ACHN (cell line): ENCODE measurements at places on chromosomes 2 and 18.
A peak's percentile ranks its signal among the peaks of the same experiment; 100 is the strongest.

DNA sequence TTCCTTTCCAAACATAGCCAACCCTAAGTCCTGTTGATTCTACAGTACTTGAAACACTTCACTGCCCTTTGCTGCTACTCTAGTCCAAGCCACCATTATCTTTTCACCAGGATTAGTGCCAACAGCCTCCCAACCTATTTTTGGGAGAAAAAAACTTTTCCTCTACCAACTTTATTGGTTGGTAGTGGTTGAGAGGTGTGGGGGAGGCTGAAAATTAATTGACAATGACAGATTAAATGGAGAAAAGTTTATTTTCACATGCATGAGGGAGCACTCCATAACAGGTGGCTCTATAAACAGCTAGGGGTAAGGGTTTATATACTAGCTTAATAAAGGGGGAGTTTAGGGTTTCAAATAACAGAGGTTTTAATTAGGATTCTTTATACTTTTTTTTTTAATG is 37.8 kb upstream of the ITPRID2 start:
- DNase-seq = no peak

DNA sequence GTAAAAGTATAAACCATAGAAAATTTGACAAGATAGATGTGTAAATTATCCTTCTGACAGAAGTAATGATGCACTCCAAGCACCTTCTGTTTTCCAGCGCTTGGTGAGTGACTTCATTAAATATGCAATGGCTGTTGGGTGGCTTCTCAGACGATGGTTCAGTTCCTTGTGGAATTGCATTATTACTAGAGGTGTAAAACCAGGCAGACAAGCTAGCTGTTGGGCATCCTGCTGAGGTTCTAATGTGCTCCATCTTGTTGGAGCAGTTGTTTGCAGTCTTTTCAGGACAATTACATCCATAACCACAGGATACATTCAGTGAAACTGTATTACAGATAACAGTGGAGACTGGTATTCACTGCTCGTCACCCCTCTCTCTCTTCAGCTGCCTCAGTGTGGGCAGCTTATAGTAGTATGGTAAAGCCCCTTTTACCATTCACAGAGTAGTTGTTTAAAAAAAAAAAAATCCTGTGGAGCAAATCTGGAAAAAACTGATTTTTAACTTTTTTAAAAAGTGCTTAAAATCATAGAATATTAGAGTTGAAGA is 143.5 kb downstream of the AGPS start:
- DNase-seq = no peak

GRCh38 chr2:10755621-10756020 is 34.2 kb downstream of the ATP6V1C2 start:
- no peak for DNase-seq

DNA sequence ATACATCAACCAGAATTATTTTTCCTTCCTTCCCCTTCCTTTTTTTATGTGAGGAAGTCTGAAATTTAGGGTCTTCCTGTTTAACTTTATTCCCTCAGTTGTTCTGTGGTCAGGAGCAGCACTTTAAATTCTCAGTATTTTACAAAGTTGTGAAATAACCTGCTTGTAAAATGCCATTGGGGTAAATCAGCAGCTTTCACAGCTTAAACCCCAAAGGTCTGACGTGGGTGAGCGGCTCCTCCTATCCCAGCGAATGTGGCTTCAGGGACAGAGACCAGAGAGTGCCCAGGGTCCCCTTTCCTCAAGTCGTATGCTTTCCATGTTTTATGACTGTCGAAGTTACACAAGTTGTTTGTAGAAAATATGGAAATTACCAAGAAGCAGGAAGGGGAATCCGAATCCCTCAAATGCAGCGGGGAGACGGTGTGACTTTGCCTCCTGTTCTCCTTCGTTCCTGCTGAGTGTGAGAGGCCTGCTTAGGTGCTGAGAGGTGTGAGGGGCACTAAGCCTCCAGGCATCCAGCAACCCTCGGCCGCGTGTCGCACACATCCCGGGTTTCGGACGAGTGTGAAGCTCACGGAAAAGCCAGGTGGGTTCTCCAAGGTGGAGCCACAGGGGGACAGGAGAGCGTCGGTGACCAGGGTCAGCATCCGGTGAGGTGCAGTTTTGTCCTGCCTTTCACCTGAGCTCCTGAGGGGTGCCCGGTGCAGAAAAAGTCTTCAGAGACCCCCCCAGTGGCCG is 10.8 kb upstream of the KCNG2 start:
- DNase-seq = no peak

DNA sequence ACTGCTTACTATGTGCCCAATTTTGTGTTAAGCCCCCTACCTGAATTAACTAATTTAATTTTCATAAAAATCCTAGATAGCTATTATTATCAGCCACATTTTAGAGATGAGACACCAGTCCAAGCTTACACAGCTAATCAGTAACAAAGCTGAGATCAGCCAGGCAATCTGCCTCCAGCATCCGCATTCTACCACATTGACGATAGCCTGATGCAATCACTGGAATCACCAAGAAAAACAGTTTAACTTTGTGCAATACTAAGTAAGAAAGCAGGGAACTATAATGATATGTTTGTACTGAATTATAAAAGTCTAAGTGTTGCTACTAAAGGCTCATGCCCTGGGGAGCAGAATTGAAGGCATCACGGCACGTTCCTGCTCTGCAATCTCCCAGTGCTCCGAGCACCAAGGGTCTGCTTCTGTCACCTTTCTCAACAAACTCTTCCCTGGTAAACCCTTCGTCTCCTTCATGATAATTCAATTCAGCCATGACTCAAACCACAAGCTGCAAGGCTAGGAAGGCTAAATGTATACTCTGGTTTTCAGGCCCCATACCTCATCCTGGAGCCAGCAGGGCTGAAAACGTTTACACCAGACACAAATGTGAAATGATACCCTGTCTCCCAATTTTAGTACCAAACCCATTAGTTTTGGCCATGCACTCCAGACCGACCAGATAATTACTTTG is 19.4 kb downstream of the KANSL3 start:
- peak; percentile 93 for DNase-seq

- DNase-seq = no peak
These were observed 96.3 kb upstream of the ASB18 start for GRCh38 chr2:236360496-236360895.

GRCh38 chr2:20666005-20666303 is 990 bp upstream of the GDF7 start:
- no peak for DNase-seq

DNA sequence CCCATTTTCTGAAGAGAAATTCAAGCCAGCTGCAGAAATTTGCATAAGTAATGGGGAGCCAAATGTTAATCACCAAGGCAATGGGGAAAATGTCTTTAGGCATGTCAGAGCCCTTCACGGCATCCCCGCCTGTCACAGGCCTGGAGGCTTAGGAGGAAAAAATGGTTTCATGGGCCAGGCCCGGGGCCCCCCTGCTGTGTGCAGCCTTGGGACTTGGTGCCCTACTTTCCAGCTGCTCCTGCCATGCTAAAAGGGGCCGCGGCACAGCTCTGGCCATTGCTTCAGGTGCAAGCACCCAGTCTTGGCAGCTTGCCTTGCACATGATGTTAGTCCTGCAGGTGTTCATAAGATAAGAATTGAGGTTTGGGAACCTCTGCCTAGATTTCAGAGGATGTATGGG is 1235.7 kb downstream of the DPP10 start:
- no peak for DNase-seq

- DNase-seq = no peak
These were observed 1883.3 kb upstream of the CELF4 start for GRCh38 chr18:39448942-39449341.

DNA sequence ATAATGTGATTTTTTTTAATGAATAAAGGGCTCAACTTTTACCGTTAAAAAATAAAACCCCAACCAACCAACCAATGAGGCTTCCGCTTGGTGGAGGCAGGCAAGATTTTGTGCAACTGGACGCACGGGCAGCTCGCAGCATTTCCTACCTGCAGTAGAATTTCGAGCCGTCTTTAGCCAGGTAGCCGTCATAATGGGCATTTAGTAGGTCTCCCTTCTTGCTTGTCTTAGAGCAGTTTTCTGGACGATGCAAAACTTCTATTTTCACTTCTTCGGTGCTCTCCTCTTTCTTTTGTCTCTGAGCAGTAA is 316 bp downstream of the FKBP7 start:
- peak; percentile 33 for DNase-seq

GRCh38 chr2:239926587-239927232 is 98.4 kb downstream of the NDUFA10 start:
- peak; percentile 13 for DNase-seq

- DNase-seq = peak; percentile 42
These were observed 15.5 kb downstream of the DUSP19 start for GRCh38 chr2:183093857-183094657.

GRCh38 chr2:152132306-152132705 is 33.5 kb upstream of the CACNB4 start:
- no peak for DNase-seq

DNA sequence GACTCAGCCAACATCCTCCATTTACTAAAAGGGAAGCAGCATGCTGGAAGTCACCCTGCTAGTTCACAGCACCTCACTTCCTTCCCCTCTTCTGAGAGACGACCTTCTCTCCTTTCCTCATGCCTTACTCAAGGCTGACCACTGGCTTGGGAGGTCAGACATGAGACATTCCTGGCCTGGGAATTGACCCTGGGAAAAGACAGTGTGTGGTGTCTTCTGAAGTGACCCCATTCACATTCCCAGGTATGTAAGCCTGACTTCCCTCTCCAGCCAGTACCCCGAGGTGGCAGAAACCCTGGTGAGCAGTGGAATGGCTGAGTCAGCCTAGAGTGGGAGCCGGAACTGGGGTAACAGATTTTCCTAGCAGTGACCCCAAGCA is 92.4 kb downstream of the PLB1 start:
- no peak for DNase-seq

GRCh38 chr2:62227386-62228075 is 31.6 kb downstream of the B3GNT2 start:
- DNase-seq = no peak

GRCh38 chr2:173059971-173060461 is 15.6 kb upstream of the MAP3K20 start:
- no peak for DNase-seq

GRCh38 chr2:75570948-75571729 is 10.4 kb upstream of the EVA1A start:
- DNase-seq = peak; percentile 91

GRCh38 chr2:167869200-167869599 is 378.2 kb downstream of the STK39 start:
- DNase-seq = peak; percentile 6

DNA sequence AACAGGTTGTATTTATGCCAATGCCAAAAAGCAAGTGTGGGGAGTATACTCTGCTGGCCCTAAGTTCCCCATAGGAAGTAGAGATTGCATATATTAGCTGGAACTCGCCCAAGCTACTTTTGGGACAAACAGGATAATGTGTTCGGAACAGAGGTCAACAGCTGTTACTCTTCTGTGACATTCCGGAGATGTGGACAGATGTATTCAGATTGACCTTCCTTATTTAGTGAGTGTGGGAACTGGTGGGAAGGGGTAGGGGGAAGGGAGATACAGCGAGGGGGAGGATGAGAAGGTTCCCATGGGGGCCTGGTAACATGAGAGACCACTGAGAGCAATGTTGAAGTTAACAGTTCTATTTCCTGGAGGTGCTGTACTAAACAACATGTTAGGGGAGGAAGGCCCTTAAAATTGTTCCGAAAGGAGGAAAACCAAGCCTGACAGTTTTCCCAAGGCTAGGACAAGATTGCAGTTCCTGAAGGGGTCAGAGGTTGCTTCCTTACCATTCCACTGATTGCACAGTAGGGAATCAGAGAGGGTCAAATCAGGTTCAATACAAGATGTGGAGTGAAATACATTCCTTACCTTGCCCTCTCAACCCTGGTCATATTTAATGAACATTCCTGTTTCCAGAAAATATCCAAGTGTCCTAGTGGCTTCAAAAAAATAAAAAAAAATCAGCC is 14.3 kb upstream of the CD28 start:
- DNase-seq = no peak

- DNase-seq = peak; percentile 73
These were observed 82.9 kb downstream of the GRB14 start for GRCh38 chr2:164538240-164538866.

GRCh38 chr2:383888-384287 is 96.0 kb upstream of the ALKAL2 start:
- DNase-seq = no peak

GRCh38 chr2:182713601-182714000 is 2.5 kb upstream of the DNAJC10 start:
- no peak for DNase-seq

DNA sequence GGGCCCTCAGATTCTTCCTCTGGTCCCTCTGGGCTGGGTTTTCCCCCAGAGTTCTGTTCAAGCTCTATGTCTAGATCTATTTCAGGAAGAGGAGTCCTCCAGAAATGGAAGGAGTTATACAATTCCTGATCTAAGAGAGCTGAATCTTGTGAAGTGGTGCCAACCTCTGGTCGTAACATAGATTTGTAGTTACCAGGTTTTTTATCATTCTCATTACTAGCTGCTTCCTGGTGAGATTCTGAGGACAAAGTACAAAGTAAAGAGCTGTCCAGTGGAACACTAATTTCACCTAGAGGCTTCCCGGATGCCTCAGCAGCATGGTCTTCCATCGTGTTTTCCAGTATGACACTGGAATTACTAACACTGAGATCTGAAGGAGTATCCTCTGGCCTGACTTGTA is 44.1 kb downstream of the PPP4R1 start:
- DNase-seq = no peak

DNA sequence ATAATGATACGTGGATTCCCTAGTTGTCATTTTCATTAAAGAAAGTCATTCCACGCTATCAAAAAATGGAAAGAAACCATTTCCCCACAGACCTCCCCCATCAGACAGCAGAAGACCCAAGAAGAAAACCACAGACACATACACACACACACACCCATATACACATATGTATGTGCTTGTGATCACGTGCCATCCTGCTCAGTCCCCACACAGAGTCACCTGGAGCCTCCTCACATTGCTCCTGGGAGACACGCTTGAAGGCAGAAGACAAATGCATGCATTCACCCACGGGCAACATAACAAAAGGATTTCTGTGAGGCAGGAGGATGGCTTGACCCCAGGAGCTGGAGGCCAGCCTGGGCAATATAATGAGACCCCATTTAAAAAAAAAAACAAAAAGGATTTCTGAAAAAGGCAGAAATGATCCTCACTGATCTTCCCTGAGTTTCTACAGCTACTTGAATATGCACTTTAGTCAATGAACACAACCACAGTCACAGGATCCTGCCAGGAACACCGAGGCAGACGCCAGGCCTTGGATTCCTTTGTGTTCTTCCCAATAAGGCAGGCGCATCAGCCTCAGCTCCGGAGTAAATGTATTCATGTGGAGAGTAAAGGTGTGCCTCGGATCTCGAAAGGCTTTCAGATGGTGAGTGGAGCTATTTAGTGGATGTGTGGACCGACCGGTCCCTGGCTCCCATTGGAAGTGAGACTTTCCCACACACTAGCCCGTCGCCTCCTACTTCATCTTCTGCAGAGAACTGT is 21.0 kb downstream of the TGFBRAP1 start:
- no peak for DNase-seq

DNA sequence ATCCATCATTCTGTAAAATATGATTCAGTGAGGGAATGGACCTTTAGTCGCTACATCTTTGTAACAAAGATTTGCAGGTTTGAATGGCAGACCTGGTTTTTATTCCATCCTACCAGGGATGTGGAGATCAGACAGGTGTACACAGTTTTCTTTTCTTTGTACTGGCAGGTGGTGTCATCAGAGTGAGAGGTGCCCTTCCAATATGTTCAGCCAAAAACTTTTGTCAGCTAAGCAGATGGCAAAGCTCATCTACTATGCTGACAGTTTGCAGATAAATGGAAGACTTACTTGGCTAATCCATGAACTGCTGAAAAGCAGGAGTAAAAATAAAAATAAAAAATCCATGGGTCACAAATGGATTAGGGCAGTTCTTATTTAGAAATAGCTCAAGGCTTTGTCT is 185.5 kb upstream of the DOK6 start:
- DNase-seq = no peak

GRCh38 chr2:36663295-36663694 is 33.2 kb upstream of the VIT start:
- no peak for DNase-seq
